ENCODE measurements at places on chromosomes 4 and X.

DNA sequence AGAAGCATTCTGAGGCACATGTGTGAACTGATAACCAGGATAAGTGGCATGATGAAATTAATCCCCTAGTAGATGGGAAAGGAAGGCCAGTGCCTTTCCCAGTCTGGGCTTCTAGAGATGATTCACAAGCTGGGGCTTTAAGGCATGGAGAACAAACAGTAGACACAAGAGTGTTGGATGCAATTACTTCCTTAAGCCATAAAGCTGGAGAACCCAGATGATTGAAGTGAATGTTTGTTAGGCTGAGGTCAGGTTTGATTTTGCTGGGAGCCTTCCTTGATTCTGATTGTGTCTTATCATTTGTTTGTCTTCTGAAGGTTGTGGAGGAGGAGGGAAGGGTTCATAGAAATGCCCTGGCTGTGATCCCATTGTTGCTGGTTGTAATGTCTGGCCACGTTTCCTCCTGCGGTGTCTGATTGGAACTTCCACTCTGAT lies 125.2 kb downstream of the NHS start:
- no peak overlapping the region for H3K4me3 ChIP-seq
- H3K4me1 ChIP-seq, result no peaks in the 10 kb centered on the region
- DNase-seq, result no peak
- H3K27ac ChIP-seq, result no peak overlapping the region
- no peaks in the 10 kb centered on the region for H3K27me3 ChIP-seq
- no peaks in the 10 kb centered on the region for H3K36me3 ChIP-seq

DNA sequence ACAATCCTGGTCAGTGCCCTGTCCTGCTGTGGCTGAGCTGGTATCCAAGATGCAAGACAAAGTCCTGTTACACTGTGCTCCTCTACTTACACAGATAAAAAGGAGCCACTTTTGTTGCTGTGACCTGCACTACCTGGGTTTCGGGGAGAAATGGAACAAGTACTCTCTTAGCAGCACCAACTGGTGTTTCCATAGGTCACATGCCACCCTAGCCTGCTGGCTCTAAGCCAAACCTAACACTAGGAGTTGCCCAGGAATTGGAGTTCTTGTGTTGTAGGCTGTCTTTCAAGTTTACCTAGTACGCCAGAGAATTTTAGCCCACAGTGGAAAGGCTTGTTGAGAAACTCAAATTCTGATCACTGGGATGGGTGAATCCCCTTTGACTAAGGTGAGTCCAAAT lies 727.4 kb downstream of the FAM133A start:
- H3K27me3 ChIP-seq, result no peaks in the 10 kb centered on the region
- no peaks in the 10 kb centered on the region for H3K36me3 ChIP-seq

DNA sequence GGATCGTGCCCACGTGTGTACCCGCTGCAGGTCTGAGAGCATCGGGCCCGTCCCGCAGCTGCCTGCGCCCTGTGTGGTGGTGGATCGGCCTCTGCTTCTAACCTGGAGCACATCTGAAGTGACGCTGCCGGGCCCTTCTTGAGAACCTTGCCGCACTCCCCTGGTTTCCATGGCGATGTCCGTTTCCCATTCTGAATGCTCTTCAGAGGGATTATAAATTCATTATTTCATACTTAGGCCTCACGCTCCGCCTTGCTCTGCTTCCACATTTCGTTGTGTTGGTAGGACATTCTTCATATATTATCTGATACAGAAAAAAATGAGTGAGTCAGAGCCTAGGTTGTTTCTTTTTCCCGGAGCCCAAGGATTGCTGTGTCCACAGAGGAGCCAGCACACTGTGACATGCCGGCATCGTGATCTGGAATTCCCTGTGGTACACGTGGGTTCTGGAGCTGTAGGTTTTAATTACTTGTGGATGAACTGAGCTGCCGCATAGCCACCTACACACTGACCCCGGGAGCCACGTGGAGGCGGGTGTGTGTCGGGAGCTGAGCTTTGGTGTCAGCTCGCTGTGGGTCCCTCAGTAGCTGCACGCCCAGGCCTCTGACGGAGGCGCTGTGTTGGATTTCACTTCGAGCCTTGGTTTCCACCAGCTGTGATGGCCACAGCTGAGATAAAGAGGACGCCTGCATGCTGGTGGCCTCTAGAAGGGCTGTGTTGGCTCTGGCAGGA lies 63.4 kb downstream of the PSAPL1 start:
- no peak for DNase-seq
- H3K27ac ChIP-seq, result no peak overlapping the region
- H3K4me3 ChIP-seq, result no peak overlapping the region
- no peaks in the 10 kb centered on the region for H3K36me3 ChIP-seq
- H3K27me3 ChIP-seq, result peaks cover 96% of the 10 kb centered on the region

DNA sequence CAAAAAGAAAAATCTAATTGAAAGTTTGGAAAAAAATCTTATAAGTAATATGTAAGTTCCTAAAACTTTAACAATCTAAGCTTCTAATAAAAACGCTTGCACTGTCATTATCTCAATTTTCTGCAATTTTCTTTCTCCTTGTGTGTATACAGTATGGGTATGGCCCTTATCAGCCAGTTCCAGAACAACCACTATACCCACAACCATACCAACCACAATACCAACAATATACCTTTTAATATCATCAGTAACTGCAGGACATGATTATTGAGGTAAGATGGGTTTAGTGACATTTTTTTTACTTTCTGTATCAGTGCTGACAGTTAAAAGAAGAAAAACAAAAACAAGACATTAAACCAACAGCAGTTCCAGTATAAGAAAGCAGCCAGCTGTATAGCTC lies 4.9 kb downstream of the STATH start:
- H3K36me3 ChIP-seq, result no peaks in the 10 kb centered on the region
- no peaks in the 10 kb centered on the region for H3K27me3 ChIP-seq
- no peak for DNase-seq
- no peak overlapping the region for H3K27ac ChIP-seq
- no peak overlapping the region for H3K4me3 ChIP-seq

- H3K36me3 ChIP-seq, result 0 out of 2 replicates have a peak, but pooled peaks cover 1% of the 10 kb centered on the region
- peaks cover 11% of the 10 kb centered on the region for H3K4me1 ChIP-seq
- peak within 1 kb of the TSS; percentile 78 for H3K4me3 ChIP-seq
- H3K27ac ChIP-seq, result peak within 1 kb of the TSS; percentile 86
Measured at GRCh38 chr4:183504930-183505610, at the start of gene ING2. Gene ING2, plus strand, starts transcription at chr4:183505058. Its CDS starts 138 bp downstream, at chr4:183505196.

DNA sequence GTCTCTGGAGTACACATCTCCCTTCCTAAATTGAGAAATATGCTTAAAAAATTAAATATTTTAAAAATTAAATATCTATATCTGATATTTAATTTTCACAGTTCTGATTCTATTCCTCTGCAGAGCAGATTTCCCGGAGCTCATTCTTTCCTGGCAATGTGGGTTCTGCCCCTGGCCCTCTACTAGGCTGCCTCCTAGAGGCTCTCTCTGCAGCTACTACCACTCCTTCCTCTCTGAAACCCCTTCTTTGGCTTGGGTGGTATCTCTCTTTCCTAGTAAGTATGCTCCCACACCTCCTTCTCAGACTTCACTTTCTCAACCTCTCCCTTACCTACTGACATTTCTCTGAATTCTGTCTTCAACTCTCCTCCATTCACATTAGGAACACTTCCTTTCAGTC lies 45.3 kb downstream of the RPGR start:
- DNase-seq, result no peak
- no peak overlapping the region for H3K27ac ChIP-seq
- H3K36me3 ChIP-seq, result no peaks in the 10 kb centered on the region

DNA sequence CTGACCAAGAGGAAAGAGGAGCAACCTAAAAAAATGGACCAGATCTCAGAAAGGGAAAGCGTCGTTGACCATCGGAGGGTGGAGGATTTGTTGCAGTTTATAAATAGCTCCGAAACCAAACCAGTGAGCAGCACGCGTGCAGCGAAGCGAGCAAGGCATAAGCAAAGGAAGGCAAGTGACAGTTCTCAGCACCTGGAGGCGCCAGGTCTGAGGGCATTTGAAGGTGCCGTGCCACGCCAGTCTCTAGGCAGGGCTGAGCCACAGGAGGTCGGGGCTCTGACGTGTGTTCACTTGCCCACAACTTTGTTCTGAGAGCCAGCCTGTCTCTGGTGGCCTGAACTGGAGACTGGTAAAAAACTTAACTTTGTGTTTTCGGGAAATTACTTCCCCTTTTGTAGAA lies 59.7 kb downstream of the TNIP2 start:
- peak; percentile 96 for DNase-seq
- H3K4me1 ChIP-seq, result peaks cover 17% of the 10 kb centered on the region
- H3K36me3 ChIP-seq, result 0 out of 2 replicates have a peak, but pooled peaks cover 3% of the 10 kb centered on the region
- no peaks in the 10 kb centered on the region for H3K27me3 ChIP-seq
- peak overlapping the region; percentile 80 for H3K27ac ChIP-seq

DNA sequence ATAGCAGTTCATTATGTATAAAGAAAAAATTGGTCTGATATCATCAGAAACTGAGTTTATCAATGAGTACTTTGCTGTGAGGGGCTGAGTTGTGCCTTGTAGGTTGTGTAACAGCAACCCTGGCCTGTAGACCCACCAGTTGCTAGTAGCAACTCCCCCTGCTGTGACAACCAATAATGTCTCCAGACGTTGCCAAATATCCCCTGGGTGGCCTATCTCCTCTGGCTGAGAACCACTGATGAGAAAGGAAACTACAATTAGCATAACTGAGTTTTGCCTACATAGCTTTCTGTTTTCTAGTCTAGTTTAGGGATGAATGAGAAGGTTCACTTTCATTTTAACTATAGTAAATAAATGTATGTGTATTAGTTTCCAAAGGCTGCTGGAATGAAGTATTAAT lies 234.1 kb downstream of the CPE start:
- DNase-seq, result peak; percentile 39
- no peaks in the 10 kb centered on the region for H3K4me1 ChIP-seq
- no peaks in the 10 kb centered on the region for H3K36me3 ChIP-seq
- H3K27ac ChIP-seq, result no peak overlapping the region
- H3K27me3 ChIP-seq, result no peaks in the 10 kb centered on the region
- H3K4me3 ChIP-seq, result no peak overlapping the region

GRCh38 chr4:108118505-108118904 lies 50.2 kb downstream of the LEF1 start:
- peak; percentile 68 for DNase-seq
- H3K4me1 ChIP-seq, result peaks cover 32% of the 10 kb centered on the region
- H3K36me3 ChIP-seq, result no peaks in the 10 kb centered on the region

- no peak overlapping the region for H3K4me3 ChIP-seq
- H3K27ac ChIP-seq, result no peak overlapping the region
- H3K27me3 ChIP-seq, result no peaks in the 10 kb centered on the region
- H3K36me3 ChIP-seq, result no peaks in the 10 kb centered on the region
- no peak for DNase-seq
- no peaks in the 10 kb centered on the region for H3K4me1 ChIP-seq
Measured at GRCh38 chr4:26238778-26239679, 81.8 kb upstream of the RBPJ start.

- H3K4me3 ChIP-seq, result no peak overlapping the region
- no peak overlapping the region for H3K27ac ChIP-seq
- H3K36me3 ChIP-seq, result no peaks in the 10 kb centered on the region
- H3K27me3 ChIP-seq, result no peaks in the 10 kb centered on the region
Measured at GRCh38 chr4:147524601-147525000, 43.7 kb downstream of the EDNRA start.

DNA sequence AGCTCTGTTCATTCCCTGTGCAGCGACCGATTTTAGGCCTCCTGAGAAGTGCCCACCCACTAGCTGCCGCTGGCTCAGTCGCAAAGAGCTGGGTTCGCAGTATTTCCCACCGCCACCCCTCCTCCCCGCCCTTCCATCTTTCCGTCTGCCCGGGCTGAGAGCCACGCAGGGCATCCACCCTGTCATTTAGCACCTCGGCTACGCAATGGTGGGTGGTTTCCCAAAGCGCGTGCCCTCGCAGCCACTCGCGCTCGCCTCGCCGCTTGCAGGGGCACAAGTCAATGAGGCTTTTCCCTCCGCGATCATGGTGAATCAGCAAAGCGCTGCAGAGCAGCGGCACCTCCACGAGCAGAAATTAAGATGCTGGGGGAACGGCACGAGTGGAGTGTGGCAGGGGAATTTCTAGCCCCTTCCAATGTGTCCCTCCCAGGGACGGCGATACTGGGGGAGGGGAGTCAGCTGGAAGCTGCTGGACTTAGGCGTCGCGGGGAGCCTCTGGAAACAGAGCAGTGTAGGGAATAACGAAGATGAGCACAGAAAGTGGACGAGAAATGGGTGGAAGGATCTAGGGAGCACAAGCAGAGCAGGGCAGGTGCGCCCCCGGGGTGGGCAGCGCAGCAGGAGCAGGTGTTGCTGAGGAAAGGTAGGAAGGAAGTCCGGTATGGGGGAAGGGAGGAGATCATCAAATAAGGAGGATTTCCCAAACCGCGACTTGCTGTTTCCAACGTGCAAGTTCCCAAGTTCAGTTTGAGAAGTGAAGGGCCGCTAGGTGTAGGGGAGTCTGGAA lies 2.4 kb upstream of the PTCHD1 start:
- no peaks in the 10 kb centered on the region for H3K4me1 ChIP-seq
- no peaks in the 10 kb centered on the region for H3K36me3 ChIP-seq
- no peak overlapping the region for H3K27ac ChIP-seq
- no peak for DNase-seq

- H3K27ac ChIP-seq, result no peak overlapping the region
- H3K4me1 ChIP-seq, result no peaks in the 10 kb centered on the region
- no peaks in the 10 kb centered on the region for H3K36me3 ChIP-seq
- no peaks in the 10 kb centered on the region for H3K27me3 ChIP-seq
- no peak overlapping the region for H3K4me3 ChIP-seq
Measured at GRCh38 chr4:9952415-9952950, 68.8 kb downstream of the SLC2A9 start.

- no peaks in the 10 kb centered on the region for H3K36me3 ChIP-seq
- no peak for DNase-seq
- H3K4me3 ChIP-seq, result no peak overlapping the region
- H3K4me1 ChIP-seq, result peaks cover 16% of the 10 kb centered on the region
Measured at GRCh38 chrX:78313526-78313925, 13.9 kb downstream of the CYSLTR1 start.

GRCh38 chr4:181548873-181549575 lies 694.2 kb upstream of the TENM3 start:
- no peak overlapping the region for H3K4me3 ChIP-seq
- H3K4me1 ChIP-seq, result no peaks in the 10 kb centered on the region
- no peaks in the 10 kb centered on the region for H3K36me3 ChIP-seq
- no peaks in the 10 kb centered on the region for H3K27me3 ChIP-seq

DNA sequence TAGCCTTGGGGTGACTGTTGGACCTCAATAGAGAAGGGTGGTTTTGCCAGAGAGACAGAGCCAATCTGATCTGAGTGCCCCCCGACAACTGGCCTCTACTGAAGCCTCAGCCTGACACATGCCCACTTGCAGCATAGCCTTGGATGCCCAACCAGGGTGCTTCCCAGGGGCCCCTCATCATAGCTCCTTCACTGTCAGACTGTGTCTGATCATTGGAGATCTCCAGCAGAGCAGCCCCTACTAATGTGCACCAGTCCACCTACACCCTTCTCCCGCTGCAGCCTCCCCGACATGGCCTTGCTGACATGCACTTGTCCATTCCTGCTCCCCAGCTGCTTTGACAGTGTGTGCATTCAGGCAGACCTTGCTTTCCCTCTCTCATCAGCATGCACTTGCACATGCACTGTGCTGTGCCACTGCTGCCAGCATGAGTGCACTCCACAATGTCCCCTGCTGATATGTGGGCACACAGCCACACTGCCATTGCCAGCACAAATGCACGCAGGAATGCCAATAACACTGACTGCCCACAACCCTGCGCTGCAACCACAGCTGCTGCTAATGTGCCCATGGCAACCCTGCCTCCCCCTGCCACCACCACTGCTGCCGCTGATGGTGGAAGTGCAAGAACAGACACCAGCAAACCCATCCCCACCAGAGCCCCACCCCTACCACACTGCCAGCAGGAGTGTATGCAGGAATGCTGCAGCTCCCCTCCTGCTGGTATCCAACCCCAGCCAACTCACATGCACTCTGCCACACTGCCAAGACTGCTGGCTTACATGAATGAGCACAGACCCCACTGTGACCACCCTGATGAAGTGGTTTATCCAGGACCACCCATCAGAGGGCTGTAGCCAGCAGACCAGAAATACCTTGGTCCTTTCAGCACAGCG lies 68.1 kb upstream of the ZMAT1 start:
- H3K27me3 ChIP-seq, result no peaks in the 10 kb centered on the region
- no peak overlapping the region for H3K27ac ChIP-seq
- no peak overlapping the region for H3K4me3 ChIP-seq
- DNase-seq, result no peak
- H3K36me3 ChIP-seq, result no peaks in the 10 kb centered on the region

Measured in MM.1S (cell line).